ENCODE measurements at places on chromosomes 13 and 19.

- no peak for DNase-seq
Observed at GRCh38 chr13:64248371-64249065, 2832.9 kb upstream of the PCDH20 start.

GRCh38 chr19:15199661-15200552, 888 bp downstream of the NOTCH3 start:
- no peak for DNase-seq

- DNase-seq, result peak; percentile 32
Observed at GRCh38 chr13:113815151-113816058, 48.5 kb downstream of the GAS6 start.

GRCh38 chr13:20637811-20638210, 65.7 kb upstream of the IL17D start:
- DNase-seq, result no peak

- DNase-seq, result no peak
Observed at GRCh38 chr13:50599927-50600326, 243.6 kb downstream of the DLEU7 start.

Measured in stimulated activated CD4-positive, alpha-beta T cell treated with anti-CD3 and anti-CD28 coated beads, Interleukin-2, amount 100 ng/mL, for 24 hours (primary cell).